ENCODE measurements at places on chromosomes 6 and 20.

GRCh38 chr6:170259278-170259677 is 31.6 kb downstream of the DLL1 start:
- DNase-seq: no peak

- no peak for DNase-seq
Observed at GRCh38 chr6:40626886-40627285, 39.7 kb upstream of the LRFN2 start.

DNA sequence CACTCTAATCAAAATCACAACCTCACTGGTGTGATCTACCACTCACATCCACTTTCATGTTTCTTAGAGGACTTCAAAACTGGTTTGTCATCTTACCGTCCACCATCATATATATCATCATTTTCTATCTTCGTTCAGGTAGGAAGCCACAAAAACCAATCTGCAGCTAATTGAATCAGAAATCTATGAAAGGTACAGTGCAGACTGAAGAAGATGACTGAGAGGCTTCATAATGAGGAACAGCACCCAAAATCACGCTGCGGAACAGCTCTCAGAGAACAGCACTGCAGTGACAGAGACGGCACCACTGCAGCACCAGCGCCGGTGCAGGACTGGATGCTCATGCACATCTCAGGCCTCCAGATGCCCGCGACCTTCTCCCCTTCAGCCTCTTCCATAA is 13.0 kb downstream of the GMDS start:
- DNase-seq: no peak

DNA sequence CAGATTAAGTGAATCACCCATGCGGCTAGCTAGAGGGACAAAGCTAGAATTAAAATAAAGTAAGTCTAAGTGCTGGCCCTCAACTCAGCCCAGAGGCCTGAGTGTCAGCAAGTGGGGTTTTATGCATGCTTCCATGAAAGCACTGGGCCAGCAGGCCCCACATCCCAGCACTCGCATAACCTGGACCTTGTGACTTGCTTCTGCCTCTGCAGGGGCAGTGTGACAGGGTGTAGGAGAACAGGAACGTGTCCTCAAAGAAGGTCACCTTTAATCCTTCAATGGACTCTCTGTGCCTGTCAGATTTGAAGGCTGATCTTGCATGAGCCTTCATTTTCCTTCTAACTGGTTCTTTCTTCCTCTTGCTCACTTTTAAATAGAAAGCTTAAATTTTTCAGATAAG is 183.4 kb downstream of the ALDH8A1 start:
- no peak for DNase-seq

DNA sequence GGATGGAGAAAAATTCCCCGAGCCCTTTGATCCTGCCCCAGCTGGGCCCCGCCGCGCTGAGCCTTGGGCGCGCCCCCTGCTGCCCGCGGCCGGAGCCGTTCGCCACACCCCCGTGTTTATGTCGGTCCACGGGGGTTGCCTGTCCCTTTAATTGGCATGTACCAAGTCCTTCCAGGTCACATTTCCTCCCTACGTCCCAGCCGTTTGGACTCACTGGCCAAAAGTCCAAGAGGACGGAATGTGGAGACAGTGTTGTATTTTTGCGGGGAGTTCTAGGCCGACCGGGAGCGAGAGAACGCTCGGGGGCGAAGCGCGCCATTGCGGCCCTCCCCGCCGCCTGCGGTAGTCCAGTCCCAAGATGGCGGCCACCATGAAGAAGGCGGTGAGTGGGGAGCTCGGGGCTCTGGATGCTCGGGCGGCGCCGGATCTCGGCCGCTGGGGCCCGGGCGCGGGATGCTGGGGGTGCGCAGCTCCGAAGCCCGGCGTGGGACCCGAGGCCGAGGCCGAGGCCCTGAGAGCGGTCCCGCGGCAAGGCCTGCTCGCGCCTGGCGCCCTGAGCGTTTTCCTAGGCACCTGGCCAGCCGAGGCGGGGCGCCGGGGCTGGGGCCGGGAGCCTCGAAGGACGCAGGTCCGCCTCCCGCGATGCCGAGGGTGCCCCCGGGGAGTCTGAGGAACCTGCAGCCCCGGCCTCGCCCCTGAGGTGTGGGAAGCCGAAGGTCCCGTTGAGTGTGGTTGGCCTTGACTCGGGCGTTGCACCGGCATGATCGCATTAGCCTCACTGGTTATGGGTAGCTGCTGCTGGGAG is at the start of gene PFDN4:
PFDN4 (plus strand) TSS at position 345 of the 805 bp plus-strand sequence; CDS start at position 359, 14 bp downstream.
- DNase-seq: peak; percentile 73

- no peak for DNase-seq
Observed at GRCh38 chr6:111866857-111867256, 6.4 kb downstream of the FYN start.

- DNase-seq: no peak
Observed at GRCh38 chr6:158815907-158816306, 3.3 kb downstream of the EZR start.

DNA sequence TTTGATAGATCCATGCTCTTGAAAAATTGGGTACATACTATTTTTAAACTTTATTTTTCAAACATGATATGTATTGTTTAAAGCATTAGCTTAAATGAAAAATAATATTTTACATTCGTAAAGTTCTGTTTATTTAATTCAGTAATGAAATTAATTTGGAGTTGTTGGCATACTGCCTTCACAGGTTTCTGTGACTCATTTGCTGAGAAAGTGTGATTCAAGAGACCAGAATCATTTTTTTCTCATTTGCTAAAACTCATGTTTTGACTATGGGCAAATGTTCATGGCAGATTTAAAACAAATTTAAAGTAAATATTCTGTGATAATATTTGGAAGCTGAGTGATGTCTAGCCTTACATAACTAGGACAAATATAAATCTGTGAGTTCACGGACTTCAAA is 230.4 kb downstream of the BCKDHB start:
- no peak for DNase-seq

DNA sequence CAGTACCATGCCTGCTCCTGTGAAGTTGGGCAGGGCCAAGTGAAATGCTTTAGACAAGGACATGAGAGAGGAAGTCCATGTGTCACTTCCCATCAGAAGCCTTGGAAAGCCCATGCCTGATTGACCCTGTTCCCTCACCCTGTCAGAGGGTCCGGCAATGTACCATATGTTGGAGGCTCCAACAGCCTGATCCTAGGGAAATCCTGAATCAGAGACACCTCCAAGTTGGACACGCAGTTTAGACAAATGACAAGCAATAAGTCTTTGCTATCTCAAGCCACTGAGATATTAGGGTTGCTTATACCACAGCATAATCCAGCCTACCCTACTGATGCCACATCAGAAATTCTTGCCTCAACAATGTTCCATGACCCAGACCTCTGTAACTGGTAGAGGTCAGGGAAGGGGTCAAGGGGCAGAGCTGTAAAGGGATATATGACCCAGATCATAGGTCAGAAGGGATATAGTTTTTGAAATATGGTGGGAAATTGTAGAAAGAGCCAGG is 174.8 kb downstream of the HACE1 start:
- DNase-seq: no peak

- peak; percentile 6 for DNase-seq
Observed at GRCh38 chr20:22418738-22419137, 165.6 kb downstream of the FOXA2 start.

GRCh38 chr6:84280030-84280429 is 52.6 kb upstream of the CEP162 start:
- no peak for DNase-seq

DNA sequence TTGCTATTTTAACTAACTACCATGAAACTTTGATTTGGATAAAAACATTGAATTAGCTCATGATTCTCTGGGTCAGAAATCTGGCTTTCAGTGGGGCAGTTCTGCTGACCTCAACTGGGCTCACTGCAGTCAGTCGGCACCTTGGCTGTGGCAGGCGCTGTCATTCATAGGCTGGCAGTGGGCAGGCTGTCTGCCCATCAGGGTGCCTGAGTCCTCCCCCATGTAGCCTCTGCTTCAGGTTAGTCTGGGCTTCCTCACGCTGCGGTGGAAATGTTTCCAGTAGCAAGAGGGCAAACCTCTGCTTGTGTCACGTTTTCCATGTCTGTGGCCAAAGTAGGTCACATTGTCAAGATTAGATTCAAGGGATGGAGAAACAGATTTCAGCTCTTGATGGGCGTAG is 251.0 kb upstream of the TCF21 start:
- DNase-seq: no peak

GRCh38 chr6:82380566-82381185 is 17.1 kb downstream of the TPBG start:
- DNase-seq: no peak

GRCh38 chr6:53100561-53100960 is 35.4 kb downstream of the FBXO9 start:
- no peak for DNase-seq

Measured in PC-9 (cell line).